ENCODE measurements at places on chromosomes 12 and 14.

DNA sequence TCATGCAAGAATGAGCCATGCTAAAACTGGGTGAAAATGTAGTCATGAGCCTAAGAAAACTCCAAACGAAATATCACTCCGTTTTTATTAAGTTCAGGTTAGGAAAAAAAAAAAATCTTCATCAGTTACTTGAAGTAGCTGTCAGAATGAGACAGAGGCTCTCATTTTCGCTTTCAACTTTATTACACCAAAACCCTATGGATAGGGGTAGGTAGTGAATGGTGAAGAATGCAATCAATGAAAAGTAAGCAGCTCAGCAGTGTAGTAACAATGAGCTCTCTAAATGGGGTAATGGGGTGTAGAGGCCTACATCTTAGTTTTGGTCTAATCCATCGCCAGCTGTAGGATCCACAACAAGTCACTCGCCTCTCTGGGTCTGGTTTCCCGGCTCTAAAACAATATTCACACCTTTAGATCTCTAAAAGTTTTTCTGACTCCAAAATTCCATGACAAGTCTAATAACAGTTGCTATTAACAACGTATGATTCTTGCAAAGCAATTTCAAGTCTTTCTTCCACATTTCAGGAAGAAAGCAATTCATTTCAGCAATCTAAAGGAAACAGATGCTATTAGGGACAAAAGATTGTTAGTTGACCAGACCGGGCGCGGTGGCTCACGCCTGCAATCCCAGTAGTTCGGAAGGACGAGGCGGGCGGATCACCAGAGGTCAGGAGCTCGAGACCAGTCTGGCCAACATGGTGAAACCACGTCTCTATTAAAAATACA lies 1.7 kb downstream of the BTBD7 start:
- no peak for DNase-seq

DNA sequence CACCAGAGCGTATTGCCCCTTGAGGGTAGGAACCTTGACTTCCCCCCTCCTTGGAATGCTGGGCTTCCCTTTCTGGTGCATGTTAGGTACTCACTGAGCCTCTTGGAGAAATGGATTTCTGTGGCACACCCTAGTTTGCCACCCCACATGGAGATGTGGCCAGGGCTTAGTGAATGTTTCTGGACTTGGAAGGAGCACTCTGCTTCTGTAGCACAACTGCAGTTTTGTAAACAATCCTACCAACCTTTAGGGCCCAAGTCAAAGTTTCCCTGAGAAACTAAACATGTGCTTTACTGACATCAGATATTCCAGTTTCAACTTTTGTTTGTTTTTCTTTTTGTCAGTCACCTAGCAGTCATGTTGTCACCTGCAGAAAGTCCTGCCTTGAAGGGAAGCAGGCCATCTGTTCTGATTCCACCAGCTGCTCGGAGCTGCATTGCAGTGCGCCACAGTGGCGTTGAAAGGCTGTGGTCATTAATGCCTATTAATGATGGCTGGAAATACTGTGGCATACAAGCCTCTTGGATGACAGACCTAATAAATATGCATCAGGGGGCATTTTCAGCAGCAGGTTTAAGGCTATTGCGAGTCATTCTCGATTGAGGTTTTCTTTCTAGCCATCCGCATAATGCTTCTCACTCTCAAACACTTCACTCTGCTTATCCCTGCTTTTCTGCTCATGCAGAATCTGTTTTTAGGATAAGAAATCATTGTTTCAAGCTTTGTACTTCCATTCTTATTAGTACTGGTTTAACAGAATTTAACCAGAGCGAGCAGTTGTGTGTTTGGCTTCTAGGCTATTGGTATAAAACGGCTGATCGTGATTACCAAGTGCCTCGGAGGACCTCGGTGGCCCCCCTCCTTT lies 7.8 kb downstream of the PELI2 start:
- DNase-seq = no peak

DNA sequence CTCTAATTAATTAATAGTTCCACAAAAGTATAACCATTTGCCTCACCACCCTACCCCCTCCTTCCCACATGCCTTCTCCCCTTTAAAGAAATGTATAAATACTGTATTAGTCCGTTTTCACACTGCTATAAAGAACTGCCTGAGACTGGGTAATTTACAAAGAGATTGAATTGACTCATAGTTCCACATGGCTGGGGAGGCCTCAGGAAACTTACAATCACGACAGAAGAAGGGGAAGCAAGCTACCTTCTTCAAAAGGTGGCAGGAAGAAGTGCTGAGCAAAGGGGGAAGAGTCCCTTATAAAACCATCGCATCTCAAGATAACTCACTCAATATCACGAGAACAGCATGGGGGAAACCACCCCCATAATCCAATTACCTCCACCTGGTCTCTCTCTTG lies 8.2 kb upstream of the RESF1 start:
- no peak for DNase-seq

- no peak for DNase-seq
These were observed 88.4 kb upstream of the DYNC1H1 start for GRCh38 chr14:101875727-101876554.

DNA sequence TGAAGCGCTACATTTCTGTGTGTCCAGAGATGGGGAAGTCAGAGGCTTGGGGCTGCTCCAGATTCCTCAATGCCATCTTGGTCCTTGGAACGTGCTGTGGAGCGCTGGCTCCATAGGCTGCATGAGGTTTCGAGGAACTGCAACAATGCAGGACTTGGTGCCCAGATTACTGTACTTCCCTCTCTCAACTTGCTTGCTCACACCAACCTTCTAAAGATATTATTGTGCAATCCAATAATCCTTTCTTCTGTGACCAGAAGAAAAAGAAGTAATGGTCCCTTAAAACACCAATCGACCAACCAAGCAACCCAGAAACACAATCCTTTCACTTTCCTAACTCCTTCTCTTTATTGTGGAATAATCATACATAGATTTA lies 3.7 kb downstream of the PRICKLE1 start:
- DNase-seq = no peak

DNA sequence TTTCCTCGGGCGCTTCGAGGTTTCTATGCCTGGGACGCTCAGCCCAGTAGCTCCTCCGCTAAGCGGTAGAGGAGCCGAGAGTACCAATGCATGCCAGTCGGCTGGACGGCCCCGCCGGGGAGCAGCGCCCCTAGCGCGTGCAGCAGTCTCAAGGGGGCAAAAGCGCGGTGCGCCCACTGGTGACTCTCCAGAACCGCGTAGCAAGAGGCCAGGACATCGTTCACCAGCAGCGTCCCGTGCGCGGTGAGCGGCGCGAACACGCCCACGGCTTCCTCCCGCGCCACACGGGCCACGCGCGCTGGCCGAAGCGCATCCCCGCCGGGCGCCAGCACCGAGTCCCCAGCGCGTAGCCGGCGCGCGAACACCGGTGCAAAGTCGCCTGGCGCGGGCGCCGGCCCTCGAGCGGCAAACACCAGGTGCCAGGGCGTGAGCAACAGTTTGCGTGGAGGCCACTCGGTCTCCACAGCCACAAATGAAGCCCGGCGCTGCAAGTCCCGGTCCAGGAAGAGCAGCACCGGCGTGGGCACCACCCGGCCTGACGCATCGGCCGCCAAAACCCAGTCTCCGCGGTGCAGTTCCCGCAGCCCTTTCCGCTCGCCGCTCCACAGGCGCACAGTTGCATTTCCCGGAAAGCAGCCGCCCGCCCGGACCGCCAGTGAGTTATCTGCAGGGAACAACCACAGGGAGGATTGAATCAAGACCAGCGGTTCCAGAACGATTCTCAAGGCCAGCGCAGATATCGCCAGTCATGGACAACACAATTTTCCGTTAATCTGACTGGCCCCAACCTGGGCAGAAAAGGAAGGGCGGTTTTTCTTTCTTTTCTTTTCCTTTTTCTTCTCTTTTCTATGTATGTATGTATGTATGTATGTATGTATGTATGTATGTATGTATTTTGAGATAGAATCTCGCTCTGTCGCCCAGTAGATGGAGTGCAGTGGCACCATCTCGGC lies 4.5 kb downstream of the DHH start:
- no peak for DNase-seq

All from stimulated activated CD4-positive, alpha-beta T cell treated with anti-CD3 and anti-CD28 coated beads, TNF-alpha, amount 100 ng/mL, for 4 hours (primary cell).